ENCODE measurements at places on chromosomes 2 and 18.
A peak's percentile ranks its signal among the peaks of the same experiment; 100 is the strongest.

- ATAC-seq = no peak
Measured at GRCh38 chr2:233831011-233831721, 23.2 kb downstream of the HJURP start.

DNA sequence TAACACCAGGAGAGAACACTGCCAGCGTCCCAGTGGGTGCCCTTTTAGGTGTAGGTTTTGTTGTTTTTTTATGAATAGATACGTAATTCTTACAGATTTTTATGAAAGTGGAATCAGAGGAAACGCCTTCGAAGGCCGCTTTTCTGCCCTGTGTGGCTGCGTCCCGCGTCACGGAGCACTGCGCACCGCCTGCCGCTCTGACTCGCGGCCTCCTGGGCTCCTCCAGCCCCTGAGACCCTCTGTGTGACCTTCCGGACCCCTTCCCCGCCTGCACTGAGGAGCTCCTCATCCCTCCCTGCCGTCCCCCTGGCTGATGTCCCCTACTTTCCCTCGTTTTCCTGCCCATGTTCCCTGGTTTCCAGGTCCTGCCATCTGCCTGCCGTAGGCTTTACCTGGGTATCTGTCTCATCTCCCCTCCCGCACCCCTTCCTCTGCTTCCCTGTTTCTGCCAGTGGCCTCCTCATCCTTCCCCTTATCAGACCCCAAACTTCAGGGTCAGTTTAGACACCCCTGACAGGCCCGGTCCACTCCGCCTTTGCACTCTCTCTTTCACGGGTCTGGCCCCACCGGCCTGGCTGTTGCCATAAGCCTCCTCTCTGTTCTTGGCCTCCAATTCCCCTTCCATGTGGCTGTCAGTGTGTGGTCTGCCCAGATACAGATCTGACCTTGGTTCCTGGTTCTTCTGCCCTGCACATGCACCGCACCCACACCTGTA is 32.7 kb downstream of the PDIA6 start:
- no peak for ATAC-seq

DNA sequence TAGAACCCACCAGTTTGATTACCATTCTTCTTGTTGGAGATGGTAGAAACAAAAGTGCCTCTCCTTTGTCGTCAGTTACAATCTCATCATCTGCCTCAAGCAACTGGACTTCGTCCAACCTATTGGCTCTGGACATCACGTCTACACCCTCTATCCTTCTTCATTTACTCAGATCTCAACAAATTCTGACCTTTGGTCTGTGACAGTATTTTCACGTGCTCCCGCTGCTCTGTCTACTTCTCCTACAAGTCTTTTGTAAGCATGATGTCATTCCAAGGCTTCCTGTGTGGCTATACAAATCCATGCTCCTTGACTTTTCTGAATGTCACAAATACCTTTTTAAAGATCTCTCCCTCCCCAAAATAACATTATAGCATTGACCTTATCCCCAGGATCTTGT is 43.0 kb upstream of the PID1 start:
- ATAC-seq = no peak

- ATAC-seq = no peak
Measured at GRCh38 chr2:96816836-96817702, 1.0 kb downstream of the CNNM3 start.

DNA sequence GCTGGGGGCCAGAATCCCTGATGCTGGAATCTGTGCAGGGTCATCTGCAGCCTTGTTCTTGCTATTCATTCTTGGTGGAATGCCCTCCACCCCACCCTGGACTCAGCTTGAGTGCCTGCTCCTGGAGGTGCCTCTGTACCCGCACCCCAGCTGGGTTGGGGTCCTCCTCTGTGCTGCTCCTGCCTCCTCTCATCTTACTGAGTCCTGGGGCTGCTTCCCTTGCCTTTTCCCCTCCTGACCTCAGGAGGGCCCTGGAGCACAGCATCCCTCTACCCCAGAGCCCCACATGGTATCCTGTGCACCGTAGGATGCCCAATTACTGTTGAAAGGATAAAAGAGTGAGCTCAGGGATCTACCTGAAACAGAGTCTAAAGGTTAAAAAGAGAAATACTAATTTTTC is 81.6 kb downstream of the CIB4 start:
- no peak for ATAC-seq

DNA sequence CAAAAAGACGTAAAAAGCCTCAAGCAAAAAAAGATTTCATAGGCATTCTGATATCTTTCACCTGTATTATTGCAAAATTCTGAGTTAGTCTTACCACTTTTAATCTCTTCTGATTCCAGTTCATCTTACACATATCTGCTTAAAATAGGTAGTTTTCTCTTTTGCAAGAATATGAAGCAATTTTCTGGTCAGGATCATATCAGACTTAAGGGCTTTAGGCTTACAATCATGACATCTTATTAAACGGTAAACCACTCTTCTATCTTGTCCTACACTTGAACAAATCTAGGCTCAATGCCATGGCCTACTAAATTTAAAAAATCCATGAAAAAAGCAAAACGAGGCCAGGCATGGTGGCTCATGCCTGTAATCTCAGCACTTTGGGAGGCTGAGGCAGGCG is 50.1 kb upstream of the GAREM1 start:
- ATAC-seq = no peak

- no peak for ATAC-seq
Measured at GRCh38 chr18:400456-400855, 100.0 kb downstream of the COLEC12 start.

DNA sequence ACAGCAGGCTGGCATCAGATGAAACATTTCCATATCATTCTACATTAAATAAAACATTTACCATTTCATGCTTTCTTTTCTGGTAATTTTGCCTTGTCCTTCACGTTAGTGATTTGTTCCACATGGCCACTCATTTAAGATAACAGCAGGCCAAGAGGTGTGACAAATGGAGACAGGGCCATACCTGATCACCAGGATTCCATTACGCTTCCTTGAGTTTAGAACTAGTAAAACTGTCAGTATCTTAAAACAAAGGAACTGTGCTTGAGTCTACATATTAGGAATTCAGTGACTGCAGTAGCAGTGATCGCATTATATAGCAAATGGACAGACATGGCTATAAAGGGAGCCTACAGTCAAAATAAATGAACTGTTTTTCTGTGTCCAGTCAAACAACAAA is 155.1 kb upstream of the FSHR start:
- no peak for ATAC-seq

DNA sequence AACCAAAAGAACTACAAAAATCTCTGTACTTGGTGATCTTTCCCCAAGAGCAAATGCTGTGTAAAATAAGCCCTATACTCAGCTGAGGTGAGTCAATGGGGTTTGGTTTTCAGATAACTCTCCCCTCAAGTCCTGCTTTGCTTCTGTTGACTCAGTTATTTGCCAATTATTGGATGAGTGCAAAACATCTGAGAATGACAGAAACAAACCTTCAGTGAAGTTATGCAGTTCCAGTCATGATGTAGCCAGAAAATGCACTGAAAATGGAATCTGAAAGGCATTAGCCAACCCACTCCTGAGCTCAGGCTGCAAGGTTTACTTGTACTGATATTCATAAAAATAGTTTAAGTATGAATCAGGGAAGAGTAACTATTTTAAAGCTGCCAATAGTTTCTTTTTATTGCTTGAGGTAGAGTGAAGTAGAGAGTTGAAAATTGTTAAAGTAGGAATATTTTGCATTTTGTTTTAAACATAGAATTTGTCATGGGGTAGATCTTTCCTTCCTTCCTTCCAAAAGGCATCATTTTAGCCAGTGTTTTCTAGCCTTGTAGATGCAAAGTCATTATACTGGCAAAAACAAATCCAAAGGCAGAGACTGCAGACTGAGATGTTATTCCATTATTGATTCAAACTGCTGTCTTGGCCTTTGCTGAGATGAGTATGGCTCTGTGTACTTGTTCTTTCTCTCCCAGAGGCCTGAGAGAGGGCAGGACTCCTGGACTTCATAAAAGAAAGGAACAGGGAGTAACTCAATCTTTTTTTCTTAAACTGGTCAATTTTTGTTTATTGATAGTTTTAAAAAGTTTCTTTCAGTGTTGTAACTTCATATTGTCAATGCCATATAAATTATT is 215.3 kb downstream of the RND3 start:
- ATAC-seq = no peak

DNA sequence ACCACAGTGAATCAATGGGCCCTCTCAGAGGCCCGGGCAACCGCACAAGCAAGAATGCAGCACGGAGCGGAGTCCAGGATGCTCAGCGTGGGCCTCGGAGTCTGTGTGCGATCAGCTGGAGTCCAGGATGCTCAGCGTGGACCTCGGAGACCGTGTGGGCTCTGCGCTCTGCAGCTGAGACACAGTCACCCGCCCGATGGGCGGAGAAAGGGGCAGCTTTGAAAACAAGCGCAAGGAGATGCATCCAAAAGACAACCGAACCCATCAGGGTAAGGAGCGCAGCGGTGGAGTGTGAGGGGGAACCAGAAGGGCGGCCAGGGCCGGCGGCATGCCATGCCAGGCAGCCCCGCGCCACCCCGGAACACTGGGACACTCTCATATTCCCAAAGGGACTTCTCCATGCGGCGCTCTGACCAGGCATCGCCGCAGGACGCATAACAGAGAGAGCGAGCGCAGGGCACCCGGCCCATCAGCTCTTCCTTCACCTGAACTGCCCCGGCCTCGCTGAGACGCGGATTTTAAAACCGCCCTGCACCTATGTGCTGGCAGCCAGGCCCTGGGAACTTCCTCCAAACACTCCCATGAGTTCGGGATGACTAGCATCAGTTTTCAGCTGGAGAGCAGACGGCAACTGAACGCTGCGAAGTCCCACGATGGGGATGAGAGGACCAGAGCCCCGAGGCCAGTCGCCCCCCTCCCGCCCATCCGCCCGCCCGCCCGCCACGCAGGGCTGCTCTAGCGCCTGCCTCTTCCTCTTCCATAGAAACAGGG is 44.7 kb downstream of the MC5R start:
- ATAC-seq = no peak

DNA sequence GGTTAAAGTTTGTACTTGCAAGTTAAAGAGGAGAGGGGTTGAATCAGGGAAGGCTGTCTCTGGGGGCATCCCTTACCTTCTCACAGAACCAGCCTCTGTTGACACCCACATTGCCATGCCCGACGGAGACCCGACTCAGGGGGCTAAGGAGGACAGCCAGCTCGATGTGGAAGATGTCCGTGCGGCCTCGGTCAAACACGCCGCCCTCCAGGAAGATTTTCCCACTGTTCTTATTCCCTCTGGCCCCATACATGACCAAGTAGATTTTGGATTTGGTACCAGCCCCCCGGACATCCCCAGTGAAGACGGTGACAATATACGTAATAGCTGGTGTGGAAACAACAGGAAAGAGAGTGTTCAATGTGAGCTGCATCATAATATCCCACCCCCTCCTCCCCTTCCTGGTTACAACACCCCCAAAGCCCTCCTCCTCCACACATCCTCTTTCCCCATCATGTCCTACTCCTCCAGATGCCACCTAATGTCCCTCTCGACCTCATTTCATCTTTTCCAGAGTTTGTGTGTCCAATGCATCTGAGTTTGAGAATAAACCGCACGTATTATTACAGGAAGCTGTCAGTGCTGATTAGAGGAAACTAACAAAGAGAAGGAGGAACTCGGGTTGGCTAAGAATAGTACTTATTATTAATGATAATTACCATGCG is 55.7 kb downstream of the LOXHD1 start:
- no peak for ATAC-seq

DNA sequence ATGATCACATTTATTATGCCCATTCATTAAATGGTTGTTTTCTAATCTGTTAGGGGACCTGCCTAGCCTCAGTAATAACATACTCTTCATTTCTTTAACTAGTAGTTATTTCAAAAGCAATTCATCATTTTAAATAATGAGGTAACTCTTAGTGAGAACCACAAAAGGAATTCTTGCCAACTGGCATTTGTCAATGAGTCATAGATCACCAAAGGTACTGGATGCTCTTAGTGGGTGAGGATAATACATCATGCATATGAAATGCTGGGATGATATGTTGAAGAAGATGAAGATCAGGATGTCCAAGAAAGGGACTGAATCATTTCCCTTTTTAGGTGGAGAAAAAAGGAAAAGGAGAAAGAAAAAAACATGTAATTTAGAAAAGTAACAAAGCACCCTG is 826.2 kb upstream of the DDX18 start:
- no peak for ATAC-seq

DNA sequence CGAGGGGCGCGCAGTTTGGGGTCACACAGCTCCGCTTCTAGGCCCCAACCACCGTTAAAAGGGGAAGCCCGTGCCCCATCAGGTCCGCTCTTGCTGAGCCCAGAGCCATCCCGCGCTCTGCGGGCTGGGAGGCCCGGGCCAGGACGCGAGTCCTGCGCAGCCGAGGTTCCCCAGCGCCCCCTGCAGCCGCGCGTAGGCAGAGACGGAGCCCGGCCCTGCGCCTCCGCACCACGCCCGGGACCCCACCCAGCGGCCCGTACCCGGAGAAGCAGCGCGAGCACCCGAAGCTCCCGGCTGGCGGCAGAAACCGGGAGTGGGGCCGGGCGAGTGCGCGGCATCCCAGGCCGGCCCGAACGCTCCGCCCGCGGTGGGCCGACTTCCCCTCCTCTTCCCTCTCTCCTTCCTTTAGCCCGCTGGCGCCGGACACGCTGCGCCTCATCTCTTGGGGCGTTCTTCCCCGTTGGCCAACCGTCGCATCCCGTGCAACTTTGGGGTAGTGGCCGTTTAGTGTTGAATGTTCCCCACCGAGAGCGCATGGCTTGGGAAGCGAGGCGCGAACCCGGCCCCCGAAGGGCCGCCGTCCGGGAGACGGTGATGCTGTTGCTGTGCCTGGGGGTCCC is at the start of gene ITGA4:
Gene ITGA4 (plus strand): TSS at position 266 of the 620 bp plus-strand sequence. CDS start 269 bp downstream, at position 535.
- peak; percentile 84 for ATAC-seq

Measured in activated CD4-positive, CD25-positive, alpha-beta regulatory T cell treated with anti-CD3 and anti-CD28 coated beads, Interleukin-2, amount 50 U/mL, for 24 hours (primary cell).